Left ventricle myocardium superior (tissue), 1 donor: ENCODE measurements at places on chromosomes 16 and 17. TPM values are rescaled to one million over a fixed set of nuclear protein-coding genes. Genes with fewer than 3 reads are reported as not detected.

The CX3CL1 gene
- total RNA-seq = 11.7 TPM

The HIRIP3 gene
- 19.4 TPM for total RNA-seq

The SLC5A10 gene
- not detected for total RNA-seq

The CACNG4 gene
- not detected for total RNA-seq

The RNF43 gene
- 6.6 TPM for total RNA-seq

The TNFSF12 gene
- 36.9 TPM for total RNA-seq

The UTS2R gene
- 2.1 TPM for total RNA-seq

The CLN3 gene
- total RNA-seq = 13.4 TPM

The CSF3 gene
- not detected for total RNA-seq

The ZNF200 gene
- 5.7 TPM for total RNA-seq

The HMOX2 gene
- 121 TPM for total RNA-seq

The SOCS3 gene
- total RNA-seq = 11.1 TPM

The TBC1D10B gene
- total RNA-seq = 26.4 TPM

- no peak for DNase-seq
Observed at GRCh38 chr17:72613396-72613795, 479.1 kb downstream of the SLC39A11 start.

GRCh38 chr17:64022611-64023063 is 2.2 kb upstream of the ICAM2 start:
- no peak for DNase-seq

- DNase-seq = no peak
Observed at GRCh38 chr16:77611386-77611785, 110.9 kb upstream of the NUDT7 start.

DNA sequence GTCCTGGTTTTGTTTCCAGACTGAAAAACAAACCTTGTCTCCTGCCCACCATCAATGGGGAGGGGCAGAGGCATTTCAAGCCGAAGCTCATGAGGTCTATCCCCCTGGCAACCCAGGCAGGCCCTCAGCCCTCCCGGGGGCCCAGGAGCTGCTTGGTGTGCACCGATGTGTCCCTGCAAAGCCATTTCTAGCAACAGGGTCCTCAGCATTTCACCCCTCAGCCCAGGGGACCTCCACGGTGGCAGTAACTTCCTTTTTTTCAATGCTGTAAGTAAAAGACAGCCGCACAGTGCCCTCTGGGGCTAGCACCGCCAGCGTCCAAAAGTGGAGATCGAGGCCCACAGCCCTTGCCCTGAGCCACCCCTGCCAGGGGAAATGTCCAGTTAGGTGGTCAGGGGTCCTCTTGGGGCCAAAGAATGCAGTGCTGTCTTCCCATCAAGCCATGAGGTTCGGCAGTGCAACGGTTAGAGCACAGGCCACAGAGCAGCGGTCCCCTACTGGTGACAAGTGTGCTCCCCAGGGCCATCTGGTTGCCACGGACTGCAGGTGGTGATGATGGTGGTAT is 79.9 kb downstream of the LITAF start:
- no peak for DNase-seq

DNA sequence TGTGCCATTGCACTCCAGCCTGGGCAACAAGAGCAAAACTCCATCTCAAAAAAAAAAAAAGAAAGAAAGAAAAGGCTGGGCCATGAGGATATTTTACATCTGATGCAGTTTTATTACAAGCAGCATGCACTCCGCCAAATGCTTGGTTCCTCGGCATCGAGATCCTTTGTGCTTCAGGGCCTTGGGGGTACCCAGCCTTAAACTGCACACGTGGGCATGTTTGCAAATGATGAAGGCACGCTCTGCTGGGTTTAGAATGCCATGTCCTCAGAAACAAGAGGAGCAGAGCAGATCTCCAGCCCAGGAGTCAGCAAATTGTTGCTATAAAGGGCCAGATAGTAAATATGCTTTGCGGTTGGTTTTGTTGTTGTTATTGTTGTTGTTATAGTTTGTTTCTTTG is 153.2 kb downstream of the KATNIP start:
- DNase-seq = no peak

GRCh38 chr16:67811899-67812298 is 5.2 kb downstream of the TSNAXIP1 start:
- no peak for DNase-seq

GRCh38 chr17:78746949-78747269 is 35.2 kb downstream of the CYTH1 start:
- DNase-seq = no peak

DNA sequence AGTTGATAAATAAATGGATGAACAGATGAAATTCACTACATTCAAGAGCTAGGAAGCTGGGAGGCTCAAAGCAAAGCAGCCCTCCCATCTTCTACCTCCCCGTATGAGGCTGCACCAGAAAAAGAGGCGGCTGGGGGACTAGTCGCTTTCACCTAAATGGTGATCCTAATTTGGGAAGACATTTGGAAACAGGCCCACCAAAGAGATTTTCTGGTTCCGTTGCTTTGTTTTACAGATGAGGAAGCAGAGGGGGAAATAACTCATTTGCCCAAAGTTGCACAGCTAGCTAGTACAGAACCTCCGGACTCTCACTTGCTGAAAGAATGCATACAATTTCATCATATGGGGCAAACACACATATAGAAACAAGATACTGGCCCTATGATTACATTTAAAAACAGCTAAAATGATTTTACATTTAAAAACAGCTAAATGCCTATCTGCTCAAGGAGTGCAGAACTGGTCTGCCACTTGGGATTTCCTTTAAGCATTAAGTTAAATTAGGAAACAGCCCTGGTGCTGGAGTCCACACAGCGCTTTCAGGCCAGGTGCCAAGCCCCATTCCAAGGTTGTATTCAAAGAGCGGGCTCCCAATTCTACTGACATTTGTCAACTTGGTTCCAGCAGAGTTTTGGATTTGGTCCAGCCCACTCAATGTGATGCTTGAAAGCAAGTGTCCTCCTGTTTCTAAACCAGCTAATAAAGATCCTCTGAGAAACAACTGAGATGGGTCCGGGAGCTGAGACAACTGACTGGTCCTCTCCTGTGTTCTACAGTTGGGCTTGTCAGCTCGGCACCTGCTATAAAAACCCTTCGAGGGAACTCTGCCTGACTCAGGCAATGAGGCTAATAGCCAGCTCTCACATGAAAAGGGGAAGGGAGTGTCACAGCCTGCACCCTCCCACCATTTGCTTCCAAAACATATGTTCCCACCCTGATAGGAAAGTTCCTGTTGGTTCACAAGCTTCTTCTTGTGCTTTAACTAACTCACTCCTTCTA is 11.7 kb downstream of the ERN1 start:
- DNase-seq = peak; percentile 64

DNA sequence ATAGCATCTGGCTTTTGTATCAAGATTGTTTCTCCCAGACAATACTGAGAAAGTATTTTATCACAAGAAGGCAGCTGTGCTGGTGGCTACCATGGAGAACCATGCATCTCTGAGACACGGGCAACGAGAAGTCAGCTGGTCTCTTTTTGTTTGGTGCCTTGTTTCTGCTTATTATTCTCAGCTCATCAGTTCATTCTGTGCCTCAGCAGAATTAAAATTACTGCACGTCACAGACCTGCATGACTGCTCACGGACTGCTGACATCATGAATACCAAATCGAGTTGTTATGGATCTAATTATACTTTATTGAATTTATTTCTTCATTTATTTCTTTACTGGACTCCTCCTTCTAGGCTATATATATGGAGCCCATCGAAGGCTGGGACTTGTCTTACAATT is 19.0 kb upstream of the PMP22 start:
- DNase-seq = no peak

GRCh38 chr17:77472468-77473310 is 331.9 kb downstream of the SEC14L1 start:
- DNase-seq = peak; percentile 23

- no peak for DNase-seq
Observed at GRCh38 chr16:3781421-3781820, 64.1 kb upstream of the TRAP1 start.

- peak; percentile 41 for DNase-seq
Observed at GRCh38 chr16:67926181-67926750, 5.4 kb downstream of the CTRL start.

DNA sequence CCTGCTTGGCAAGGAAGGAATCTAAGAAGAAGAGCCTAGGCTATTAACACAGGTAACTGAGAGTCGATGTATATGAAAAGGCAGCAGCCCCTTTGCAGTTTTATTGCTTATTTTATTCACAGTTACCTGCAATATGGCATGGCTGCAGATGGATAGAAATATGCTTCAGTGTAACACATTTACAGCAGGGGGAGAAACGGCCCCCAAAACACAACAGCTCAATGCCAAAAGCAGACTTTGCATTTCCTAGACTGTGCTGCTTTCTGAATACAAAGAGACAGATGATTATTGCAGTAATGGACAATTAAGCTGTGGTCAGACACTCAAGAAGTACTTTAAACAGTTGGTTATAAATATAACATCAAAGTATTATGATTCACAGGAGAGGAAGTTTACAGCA is 108.0 kb upstream of the CDH13 start:
- DNase-seq = no peak

- DNase-seq = peak; percentile 18
Observed at GRCh38 chr17:73434154-73434553, 122.4 kb upstream of the CDC42EP4 start.

DNA sequence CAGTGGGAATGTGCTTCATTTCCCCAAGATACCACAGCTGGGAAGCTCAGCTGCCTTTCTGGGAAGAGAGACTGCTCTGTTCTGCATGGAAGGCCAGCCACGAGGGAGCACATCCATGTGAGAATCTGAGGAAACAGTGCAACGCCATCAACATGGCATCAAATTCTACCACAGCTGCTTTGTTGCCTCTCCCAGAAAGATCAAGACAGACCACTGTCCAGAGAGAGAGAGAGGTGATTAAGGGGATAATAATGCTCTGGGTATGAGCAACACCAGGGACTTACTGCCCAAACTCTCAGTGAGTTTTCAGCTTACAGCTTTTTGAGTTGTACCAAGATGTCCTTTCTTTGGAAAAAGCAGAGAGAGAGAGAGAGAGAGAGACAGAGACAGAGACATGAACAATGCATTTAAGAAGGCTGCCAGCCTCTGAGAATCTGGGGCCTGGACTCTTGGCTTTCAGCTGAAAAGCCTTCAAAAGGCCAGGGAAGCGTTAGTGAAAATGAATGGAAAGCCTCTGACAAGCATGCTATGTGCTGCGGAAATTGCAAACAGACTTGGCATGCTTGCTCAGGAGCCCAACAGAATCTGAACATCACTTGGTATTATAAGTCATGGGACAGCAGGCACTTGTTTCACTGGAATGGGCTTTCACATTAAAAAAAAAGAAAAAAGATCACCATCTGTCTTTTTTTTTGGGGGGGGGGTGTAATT is 223.1 kb downstream of the MAP2K6 start:
- DNase-seq = no peak

GRCh38 chr16:30184891-30185682 is 1.7 kb downstream of the CORO1A start:
- peak; percentile 33 for DNase-seq

DNA sequence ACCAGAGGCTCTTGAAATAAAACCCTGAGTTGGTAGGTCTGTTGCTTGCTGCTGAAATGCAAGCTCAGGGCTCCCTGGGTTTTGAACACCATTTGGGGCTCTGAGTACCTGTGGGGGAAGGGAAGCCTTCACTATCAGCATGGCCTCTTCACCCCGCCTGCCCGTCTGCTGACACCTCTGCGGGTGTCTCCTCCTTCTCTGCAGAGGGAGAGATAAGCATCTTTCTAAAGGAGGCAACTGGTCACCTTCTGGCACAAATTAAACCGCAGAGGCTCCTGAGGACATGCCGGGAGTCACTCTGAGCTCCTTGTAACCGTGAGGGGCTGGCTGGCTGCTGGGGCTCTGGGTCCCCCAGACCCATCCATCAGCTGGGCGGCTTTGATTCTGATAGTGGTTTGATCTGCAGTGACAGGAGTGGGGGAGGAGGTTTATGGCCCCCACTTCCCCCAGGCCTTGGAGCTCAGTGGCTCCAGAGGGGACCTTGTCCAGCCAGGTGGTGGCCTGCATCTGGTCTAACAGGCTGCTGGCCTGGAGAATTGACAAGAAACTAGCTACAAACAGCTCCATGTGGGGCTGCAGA is 123.5 kb downstream of the IRF8 start:
- DNase-seq = no peak

DNA sequence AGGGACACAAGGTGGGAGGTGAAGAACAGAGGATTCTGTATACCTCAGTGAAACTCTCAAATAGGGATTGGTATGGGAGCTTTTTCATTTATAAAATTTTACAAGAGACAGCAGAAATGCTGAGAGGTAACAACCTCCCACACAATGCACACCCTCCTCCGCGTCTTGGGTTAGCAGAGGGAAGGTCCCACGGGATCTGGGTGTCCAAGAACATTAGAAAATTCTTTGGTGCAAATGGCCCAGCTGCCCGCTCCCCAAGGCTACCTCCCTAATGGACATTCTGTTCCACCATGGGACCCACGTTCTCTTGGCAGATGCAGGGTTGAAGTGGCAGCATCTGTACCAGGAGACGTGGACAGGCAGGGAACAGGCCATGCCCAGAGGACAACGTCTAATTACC is 22.5 kb downstream of the GPR139 start:
- no peak for DNase-seq

DNA sequence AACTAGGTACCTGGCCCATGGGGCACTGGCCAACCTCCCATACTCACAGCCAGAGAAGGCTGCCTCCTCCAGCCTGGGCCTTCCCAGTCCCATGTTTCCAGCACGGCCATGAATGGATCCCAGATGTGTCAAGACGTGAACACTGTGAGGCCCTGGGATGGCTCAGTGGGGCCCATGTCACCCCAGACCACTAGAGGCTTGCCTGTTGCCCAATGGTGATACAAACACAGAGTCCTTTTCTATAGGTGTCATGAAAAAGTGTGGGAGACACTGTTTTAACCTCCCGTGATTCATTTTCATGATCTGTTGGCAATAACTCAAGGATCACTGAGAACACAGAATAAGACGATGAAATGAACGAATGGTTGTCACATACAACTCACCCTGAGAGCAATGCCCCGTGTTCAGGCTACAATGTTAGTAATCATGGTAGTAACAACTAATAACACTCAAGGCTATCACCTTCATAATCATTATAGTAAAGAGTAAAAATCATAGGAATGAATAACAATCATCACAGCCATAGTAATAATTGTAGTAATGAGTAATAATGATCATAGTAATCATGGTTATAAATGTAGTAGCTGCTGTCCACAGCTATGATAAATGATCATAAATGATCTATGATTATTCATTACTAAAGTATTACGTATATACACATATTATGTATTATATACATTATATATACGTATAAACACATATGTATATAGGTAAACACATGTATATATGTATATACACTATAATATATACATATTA is 64.0 kb downstream of the DYNLRB2 start:
- DNase-seq = no peak

GRCh38 chr16:48623304-48624016 is 13.5 kb upstream of the N4BP1 start:
- DNase-seq = peak; percentile 91

DNA sequence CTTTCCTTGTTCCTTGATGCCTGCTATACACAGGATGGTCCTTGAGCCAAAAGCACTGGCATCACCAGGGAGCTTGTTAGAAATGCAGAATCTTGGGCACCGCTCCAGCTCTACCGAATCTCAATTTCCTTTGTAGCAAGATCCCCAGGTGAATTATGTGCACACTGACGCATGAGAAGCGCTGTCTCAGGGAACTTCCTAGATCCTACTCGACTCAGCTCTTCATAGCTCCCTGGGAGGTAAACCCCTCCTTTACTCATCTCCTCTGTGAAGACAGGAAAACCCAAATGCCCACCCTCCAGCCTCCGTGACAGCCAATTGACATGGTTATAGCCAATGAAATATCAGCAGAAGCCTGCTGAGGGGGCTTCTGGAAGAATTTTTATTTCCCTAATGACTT is 4.1 kb downstream of the USP31 start:
- DNase-seq = no peak
